ENCODE measurements at places on chromosomes 2 and 18.

DNA sequence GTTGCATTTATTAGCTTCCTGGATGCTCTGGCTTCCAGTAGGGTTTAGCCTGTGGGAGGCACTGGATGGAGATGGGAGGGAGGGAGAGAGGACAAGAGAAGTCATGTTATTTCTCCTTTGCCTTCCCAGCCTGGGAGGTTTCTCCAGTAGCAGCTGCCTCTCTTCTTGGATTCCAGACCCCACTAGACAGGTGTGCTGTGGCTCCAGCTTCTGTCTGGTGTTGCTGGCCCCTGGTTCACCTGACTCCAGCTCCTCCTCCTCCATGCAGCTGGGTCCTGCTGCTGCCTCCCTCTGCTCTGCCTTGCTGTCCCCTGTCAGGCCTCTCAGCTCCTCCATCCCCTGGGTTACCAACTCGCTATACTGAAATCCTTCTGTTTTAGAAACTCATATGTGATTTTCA, 188.9 kb upstream of the TNP1 start:
- DNase-seq: no peak

- DNase-seq: no peak
Observed at GRCh38 chr2:219726916-219727315, 99.5 kb downstream of the SLC4A3 start.

DNA sequence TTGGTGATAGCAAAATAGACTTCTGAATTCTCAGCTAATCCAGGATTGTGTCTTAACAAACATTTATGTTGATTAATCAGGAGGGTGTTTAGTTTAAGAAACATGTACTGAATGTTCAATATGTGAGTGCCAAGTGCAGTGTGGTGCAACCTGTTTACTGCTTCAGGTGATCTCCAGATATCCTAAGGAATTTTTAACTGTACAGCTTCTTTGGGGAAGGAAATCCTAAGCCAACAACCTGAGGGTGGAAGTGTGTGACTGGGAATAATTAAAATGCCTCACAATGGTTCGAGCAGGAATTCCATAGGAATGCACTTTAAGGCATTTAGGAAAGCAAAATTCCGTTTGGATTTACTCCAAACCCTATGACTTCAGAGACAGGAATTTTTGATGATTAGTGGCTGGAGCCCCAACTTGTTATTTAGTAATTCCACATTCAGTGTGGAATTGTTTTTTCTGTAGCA, 16.4 kb downstream of the CRIM1 start:
- DNase-seq: no peak

DNA sequence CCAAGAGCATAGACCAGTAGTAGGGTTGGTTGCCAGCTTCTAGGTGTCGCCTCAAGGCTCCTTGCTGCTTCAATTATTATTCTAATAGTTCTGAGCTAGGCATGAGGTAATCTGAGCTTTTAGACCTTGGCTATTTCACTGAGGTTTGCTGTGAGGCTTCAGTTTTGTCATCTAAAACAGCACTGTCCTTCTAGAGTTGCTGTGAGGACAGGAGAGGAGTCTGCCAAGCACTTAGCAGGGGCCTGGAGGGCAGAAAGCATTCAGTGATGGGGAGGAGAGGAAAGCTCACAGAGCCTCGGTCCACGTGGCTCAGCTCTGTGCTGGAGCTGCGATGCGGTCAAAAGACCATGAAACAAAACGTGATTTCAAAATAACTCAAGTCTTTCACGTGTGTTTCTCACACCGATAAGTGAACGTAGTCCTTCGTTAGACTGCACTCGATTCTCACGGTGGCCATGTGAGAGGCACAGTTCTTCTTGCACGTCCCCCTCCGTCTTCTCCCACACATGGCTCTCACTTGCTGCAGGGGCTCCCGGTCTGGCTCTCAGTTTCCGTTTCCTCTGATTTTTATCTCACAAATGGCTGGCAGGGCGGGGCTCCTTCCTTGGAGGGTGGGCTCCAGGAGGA, 113.7 kb downstream of the B3GNT2 start:
- DNase-seq: no peak

DNA sequence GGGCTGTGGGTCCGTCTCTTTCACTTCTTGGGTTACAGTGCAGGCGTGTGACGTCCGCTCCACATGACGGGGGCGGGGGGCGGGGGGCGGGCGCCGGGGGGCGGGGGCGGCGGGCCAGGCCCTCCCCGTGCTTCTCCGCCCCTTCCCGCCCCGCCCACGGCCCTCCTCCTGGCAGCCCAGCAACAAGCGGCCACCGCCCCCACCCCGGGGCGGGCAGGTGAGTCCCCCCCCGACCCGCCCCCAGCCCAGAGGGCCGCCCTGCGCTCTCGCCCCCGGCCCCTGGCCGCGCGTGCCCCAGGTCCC, 3.6 kb downstream of the ZNF516 start:
- no peak for DNase-seq

- no peak for DNase-seq
Observed at GRCh38 chr2:233117811-233118647, 57.9 kb downstream of the INPP5D start.

DNA sequence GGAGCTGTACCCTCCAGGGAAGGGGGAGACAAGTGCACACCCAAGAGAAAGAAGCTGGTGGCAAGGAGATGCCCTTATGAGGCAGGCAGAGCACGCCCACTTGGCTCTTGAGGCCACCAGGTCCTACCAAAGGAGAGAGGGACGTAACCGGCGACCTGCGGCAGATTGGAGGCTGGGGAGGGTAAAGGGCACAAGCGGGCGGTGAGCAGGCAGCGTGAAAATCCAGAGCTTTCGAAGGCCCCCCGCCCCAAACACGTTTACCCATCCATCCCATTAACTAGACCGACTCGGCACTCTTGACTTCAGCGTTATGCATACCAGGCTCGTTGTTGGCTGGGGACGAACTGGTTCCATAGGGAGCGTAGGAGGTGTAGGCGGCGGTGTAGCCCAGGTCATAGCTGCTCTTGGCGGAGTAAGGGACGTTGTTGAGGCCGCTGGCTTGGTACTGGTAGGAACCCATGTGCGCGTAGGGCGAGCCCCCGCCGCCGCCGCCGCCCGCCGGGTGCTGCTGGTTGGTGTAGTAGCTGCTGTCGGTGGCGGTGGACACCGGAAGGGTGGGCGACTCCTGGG, 794 bp downstream of the DLX2 start:
- DNase-seq: no peak

- no peak for DNase-seq
Observed at GRCh38 chr18:50614838-50615237, 55.0 kb downstream of the MAPK4 start.

- DNase-seq: no peak
Observed at GRCh38 chr2:88059979-88060906, 4.7 kb upstream of the KRCC1 start.

DNA sequence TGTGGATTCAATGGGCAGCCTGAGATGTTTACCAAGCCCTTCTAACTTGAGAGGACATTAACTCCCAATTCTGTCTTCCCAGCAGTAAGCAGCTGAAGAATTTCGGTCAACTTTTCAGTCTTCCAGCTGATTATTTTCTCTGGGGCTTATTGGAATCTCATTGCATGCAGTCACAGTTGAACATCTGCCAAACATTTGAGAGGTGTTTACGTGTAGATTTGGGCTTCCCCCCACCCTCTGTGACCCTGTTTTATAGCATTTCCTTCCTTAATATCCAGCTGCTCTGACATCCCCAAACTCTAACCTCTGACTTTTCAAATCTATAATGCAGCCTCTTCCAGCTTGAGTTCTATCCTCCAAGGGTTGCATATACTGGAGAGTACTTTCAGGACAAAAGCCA, 16.5 kb upstream of the VIT start:
- no peak for DNase-seq

- DNase-seq: no peak
Observed at GRCh38 chr2:191686729-191687128, 8.8 kb downstream of the NABP1 start.

- no peak for DNase-seq
Observed at GRCh38 chr2:23376972-23377371, 8.0 kb upstream of the KLHL29 start.

GRCh38 chr2:61015976-61016375, 1.5 kb upstream of the PEX13 start:
- DNase-seq: no peak

GRCh38 chr2:235908826-235909225, 259.4 kb downstream of the GBX2 start:
- DNase-seq: no peak

DNA sequence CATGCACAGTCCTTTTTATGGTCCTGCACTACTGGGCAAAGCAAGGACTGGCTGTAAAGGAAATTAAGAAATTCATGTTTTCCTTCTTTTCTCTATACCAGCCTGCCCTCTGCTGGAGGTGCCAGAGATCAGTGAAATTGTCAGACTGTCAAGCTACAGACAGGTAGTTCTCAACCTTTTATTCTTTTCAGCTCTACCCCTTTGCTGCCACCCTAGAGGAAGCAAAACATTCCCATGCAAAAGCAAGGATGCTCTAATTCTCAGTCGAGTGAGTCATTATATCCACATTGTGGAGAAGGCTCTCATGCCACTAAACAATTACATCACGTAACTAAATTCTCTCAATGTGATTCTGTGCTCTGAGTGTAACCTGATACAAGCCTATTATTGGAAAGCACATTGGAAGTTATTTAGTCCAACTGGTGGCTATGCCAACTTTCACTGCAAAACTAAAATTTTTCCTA, 25.0 kb upstream of the RAPGEF4 start:
- peak; percentile 13 for DNase-seq

GRCh38 chr18:63736876-63737275, 34.1 kb downstream of the SERPINB11 start:
- no peak for DNase-seq

DNA sequence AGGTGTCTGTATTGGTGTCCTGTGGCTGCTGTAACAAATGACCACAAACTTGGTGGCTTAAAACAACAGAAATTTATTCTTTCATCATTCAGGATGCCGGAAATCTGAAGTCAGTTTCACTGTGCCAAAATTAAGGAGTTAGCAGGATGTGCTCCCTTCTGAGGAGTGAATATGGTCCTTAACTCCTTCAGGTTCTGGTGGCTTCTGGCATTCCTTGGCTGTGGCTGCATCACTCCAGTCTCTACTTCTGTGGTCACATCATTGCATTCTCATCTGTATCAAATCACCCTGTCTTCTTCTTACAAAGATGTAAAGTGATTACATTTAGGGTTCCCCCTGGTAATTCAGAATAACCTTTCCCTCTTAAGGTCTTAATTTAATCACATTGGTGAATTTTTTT, 12.6 kb downstream of the GPD2 start:
- no peak for DNase-seq

DNA sequence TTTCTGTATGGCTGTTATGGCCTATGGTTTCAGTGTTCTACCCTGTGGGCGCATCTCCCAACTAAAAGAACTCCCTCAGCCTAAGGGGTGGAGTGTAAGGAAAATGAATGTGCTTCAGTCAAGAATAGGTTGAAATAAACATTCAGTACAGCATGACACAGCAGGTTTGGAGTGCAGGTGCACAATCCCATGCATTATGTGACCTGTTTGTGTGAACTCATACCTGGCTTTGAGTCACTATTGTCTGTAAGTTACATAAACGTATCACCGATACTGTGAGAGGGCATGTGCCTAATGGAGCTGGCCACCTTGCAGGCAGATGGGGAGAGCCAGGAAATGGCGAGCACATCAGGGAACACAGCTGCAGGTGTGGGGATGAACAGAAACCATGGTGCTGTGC, 216.0 kb downstream of the DSEL start:
- no peak for DNase-seq

GRCh38 chr2:176129813-176130146, 275 bp downstream of the HOXD8 start:
- no peak for DNase-seq

Data from NK-92 treated with Interleukin-12 subunit alpha and Interleukin-12 subunit beta, amount 100 ng/mL, for 24 hours (cell line).